ENCODE measurements at places on chromosomes 1 and 21.

DNA sequence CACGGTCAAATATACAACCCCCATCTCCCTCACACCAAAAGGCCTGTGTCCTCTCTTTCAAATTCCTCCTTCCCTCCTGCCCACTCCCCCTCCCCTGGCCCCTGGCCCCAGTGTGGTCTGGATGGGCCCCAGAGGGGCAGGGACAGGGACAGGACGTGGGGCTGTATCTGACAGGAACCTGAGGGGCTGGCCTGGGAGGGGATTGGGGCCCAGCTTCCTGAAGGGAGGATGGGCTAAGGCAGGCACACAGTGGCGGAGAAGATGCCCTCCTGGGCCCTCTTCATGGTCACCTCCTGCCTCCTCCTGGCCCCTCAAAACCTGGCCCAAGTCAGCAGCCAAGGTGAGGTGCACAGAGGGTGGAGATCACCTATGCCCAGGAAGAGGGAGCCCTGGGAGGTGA is at the start of gene MPL:
Gene MPL (plus strand): TSS at position 231 of the 400 bp plus-strand sequence. CDS start 31 bp downstream, at position 262.
- DNase-seq = no peak

- DNase-seq = peak; percentile 26
These were observed 11.9 kb upstream of the RIPPLY3 start for GRCh38 chr21:36994501-36995158.

GRCh38 chr1:181206979-181207790 is 118.7 kb downstream of the IER5 start:
- DNase-seq = no peak

DNA sequence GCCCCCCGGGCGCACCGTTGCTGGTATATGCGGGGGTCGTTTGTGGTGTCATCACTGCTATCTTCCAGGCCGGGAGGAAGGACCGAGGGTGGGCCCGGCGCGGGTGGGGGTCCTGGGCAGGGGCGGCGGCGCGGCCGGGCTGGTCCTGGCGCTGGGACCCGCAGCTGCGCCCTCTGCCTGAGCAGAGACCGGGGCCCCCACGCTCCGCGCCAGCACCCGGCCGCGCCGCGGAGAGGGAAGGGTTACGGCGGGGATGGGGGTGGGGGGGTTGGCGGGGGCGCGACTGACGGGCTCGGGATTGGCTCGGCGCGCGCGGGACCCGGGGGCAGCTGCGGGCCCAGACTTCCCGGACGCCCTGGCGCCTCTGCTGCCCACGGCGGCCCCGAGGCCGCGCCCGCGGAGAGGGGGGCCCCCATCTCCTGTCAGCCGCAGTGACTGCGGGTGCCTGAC is 13.8 kb upstream of the SAMD11 start:
- no peak for DNase-seq

- DNase-seq = no peak
These were observed 616.3 kb downstream of the PLA2G4A start for GRCh38 chr1:187445066-187445465.

DNA sequence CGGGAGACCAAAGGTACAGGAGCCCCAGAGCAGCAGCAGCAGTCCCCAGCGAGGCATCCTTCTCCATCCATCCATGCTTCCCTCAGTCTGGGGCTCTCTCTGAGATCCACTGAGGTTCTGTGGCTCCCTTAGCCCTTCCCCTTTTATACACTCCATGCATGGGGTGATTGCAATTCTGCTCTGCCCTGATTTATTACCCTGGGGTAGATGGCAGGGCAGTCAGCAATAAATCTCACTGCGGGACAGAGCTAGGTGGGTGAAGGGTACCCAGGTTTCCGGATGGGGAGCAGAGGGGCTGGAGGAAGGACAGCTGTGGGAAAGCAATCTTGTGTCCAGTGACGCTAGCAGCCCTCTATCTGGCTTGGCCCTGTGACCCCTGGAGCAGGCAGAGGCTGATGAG is at the start of gene REN:
Gene REN (minus strand): TSS at position 119 of the 400 bp plus-strand sequence. CDS start 44 bp downstream, at position 75.
- no peak for DNase-seq

DNA sequence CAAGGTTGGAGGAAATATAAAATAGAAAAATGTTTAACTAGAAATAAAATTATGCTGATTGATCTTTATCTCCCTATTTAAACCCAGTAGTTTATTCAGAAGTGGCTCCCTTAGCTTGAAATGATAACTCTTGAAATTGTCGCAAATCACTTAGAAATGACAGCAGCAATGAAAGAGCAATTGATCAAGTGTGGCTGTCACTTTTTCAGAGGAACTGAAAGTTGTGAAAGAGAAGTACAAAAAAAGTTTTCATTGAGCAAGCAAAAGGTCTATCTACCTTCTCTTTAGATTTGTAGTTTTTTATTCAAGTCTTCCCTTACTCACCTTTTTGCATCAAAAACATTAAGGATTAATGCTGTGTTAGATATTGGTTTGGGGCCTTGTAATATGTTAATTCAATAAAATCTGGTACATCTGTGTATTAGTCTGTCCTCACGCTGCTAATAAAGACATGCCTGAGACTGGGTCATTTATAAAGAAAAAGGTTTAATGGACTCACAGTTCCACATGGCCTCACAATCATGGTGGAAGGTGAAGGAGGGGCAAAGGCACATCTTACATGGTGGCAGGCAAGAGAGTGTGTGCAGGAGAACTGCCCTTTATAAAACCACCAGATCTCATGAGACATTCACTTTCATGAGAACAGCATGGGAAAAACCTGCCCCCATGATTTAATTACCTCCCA is 48.3 kb downstream of the LRRC8C start:
- no peak for DNase-seq

DNA sequence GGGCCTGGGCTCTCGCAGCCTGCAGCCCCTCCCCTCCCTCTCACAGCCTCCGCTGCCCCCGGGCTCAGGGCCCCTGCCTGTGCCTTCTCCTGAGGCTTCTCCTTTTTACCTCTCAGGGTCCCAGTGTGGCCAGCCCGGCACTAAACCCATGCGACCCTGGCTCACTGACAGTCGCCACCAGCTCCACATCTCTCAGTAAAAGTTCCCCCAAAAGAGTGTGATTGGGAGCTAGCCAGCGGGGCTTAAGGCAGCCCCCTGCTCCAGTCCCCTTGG is 26.6 kb downstream of the PDE9A start:
- DNase-seq = no peak

- no peak for DNase-seq
These were observed 78.4 kb upstream of the CTTNBP2NL start for GRCh38 chr1:112317611-112318062.

- no peak for DNase-seq
These were observed 33.3 kb downstream of the LRRC8B start for GRCh38 chr1:89557956-89558355.

DNA sequence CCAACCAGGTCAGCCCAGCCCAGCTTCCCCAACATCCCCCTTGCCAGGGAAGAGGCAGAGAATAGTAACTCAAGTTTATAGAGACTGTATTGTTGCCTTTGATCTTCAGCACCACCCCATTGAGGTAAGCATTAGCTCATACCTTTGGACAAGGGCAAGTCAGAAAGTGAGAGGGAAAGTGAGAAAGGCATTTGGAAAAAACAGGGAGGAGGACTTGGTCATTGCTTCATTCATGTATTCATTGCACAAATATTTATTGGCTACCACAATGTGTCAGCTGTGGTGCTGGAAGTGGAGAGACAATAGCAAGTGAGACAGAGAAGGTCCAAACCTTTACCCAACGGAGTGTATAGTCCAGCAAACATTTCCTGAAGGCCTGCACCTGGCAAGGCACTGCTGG is 561.2 kb downstream of the KIF26B start:
- no peak for DNase-seq

DNA sequence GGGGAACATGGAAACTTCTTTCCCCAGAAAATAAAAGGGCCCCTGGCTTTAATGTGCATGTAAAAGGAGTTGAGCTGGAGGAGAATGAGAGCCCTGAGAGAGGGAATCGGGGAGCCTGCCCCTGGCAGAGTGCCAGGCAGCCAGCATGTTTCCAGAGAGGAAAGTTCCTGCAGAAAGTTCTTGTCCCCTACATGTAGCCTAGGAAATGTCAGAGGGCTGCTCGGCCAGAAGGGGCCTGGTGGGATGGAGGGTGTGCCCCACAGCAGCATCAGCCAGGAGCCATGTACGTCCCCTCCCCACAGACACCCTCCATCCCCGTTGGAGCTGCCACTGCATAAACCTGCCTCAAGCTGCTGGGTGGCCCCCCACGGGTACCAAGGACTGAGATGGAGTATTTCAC is 5.4 kb upstream of the PRELP start:
- DNase-seq = no peak

- no peak for DNase-seq
These were observed 593.8 kb downstream of the LRRIQ3 start for GRCh38 chr1:73604211-73604610.

DNA sequence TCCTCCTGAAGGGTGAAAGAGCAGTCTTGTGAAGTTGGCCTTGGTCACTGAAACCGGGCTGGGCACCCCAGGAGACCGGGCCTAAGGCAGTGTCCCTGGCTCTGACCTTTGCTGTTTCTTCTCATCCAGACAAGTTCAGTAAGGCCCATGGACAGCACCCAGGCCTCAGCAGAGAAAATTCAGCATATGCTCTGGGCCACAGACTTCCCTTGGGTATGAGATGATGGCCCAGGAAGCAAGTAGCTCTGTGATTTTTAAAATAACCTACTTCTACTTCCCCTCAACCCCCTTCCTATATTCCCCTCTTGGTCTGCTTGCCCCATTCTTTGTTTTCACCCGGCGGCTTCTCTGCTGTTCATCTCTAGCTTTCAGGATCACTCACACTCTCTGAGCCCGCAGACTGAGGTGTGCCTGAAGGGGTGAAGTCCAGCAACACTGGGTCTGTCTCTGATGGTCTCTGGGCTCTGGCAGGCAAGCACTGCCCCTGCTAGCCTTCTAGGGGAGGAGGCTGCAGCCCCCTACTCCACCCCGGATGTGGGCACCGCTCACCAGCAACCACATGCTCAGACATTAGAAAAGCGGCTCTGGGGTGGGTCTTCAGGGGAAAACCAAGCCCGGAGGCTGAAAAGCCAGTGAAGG is 2.9 kb upstream of the GPR25 start:
- DNase-seq = peak; percentile 41

DNA sequence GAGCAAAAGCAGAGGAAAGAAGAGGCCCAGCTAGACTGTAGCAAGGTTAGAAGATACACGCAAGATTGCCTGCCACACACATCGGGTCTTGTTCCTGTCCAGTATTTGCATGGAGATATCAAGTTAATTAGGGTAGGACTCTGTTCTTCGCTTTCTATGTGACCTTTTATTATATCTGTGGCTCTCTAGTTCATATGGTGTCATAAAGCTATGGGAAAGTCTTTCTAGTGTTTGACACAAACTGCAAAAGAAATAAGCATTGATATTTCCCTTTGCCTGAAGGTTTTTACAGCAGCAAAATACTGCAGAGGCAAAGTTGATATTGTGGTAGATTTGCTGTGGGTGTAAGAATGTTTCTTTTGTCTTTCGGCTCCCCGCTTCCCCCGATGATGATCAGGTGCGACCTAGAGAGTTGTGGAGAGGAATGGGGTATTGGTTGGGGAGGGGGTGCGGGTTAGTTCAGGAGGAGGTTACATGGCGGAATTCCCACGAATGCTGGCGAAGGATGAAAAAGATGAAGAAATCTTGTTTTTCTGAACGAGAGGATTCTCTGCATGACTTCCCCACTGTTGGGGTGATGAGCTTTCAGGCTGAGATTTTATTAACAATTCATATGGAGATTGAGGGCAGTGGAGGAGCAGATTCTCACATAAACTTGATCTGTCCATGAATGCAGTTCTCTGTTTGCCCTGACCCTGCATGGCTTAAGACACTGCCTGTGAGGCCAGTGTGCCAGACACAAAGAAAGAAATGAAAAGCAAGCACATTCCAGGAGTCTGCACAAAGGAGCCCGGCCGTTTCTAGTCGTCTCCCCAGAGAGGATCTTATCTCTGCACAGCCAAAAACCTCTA is 550.2 kb downstream of the USP25 start:
- no peak for DNase-seq

- no peak for DNase-seq
These were observed 30.7 kb upstream of the RCC2 start for GRCh38 chr1:17470021-17470799.

- no peak for DNase-seq
These were observed 3.7 kb upstream of the LRP8 start for GRCh38 chr1:53331446-53332185.

- DNase-seq = no peak
These were observed 171.0 kb downstream of the BRINP2 start for GRCh38 chr1:177341773-177342172.

DNA sequence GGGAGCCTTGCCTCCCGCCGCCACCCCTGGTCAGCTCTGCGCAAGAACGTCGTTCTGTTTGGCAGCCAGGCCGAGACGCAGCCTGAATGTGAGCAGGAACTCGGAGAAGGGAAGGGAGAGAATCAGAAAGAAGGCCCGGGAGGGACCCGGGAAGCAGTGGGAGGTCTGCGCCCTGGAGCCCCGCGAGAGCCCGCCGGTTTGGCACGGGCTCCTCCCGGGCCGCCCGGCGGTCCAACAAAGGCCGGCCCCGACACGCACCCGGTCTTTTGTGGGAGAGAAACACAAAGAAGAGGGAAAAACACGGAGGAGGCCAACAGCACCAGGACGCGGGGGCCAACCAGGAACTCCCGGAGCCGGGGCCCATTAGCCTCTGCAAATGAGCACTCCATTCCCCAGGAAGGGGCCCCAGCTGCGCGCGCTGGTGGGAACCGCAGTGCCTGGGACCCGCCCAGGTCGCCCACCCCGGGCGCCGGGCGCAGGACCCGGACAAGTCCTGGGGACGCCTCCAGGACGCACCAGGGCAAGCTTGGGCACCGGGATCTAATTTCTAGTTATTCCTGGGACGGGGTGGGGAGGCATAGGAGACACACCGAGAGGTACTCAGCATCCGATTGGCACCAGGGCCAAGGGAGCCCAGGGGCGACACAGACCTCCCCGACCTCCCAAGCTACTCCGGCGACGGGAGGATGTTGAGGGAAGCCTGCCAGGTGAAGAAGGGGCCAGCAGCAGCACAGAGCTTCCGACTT is 2.7 kb upstream of the OLIG2 start:
- no peak for DNase-seq

DNA sequence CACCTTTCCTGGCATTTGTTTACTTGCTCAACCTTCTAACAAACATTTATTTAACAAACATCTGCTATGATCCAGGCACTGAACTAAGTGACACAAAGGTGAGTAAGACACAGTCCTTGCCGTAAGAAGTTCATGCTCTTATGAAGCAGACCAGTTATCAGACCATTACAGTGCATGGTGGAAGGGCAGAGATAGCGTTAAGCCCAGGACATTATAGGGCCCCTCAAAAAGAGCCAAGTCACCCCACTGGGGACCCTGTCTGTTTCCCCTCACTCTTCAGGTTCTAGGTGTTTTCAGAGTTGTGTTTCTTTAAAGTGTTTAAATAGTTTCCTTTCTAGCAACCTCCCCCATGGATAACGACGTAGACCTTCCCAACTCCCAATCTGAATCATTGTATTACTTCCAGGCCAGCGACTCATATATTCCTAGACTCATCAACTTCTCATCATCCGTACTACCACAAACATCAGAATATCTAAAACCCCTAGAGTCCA is 39.3 kb downstream of the TCP10L start:
- no peak for DNase-seq

DNA sequence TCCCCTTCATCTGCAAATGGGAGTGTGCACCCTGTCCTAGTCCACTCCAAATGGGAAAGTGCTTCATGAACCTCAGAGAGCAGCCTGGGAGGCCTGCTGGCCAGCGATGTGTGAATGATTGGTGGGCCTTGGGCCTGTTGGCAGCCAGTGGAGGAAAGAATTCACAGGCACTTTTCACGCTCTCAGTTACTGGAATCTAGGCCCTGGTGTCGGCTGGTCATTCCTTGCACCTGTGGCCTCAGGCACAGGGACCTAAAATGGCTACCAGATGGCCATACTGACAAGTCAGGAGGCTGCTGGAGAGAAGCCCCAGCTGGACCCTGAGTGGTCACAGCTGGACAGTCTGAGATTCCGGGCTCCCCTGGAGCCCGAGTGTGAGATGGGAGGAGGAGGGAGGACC is 18.4 kb upstream of the EDN2 start:
- no peak for DNase-seq

GRCh38 chr1:51916587-51917405 is 38.3 kb upstream of the NRDC start:
- DNase-seq = no peak

Measured in stimulated activated CD4-positive, alpha-beta T cell treated with anti-CD3 and anti-CD28 coated beads, Interleukin-4, amount 100 ng/mL, for 24 hours (primary cell).